NCI-H460 (cell line): ENCODE measurements at places on chromosomes 1 and 21. TPM values are rescaled to one million over a fixed set of nuclear protein-coding genes. Genes with fewer than 3 reads are reported as not detected.

- no peak for DNase-seq
These were observed 56.9 kb downstream of the PCBP3 start for GRCh38 chr21:45700461-45700860.

- DNase-seq, result peak; percentile 7
These were observed 62.5 kb upstream of the ZP4 start for GRCh38 chr1:237953238-237953637.

- no peak for DNase-seq
These were observed 81.7 kb upstream of the TMPRSS2 start for GRCh38 chr21:41589620-41590175.

- DNase-seq, result no peak
These were observed 49.8 kb downstream of the EPHB2 start for GRCh38 chr1:22760455-22760854.

- no peak for DNase-seq
These were observed 50.1 kb downstream of the SSBP3 start for GRCh38 chr1:54355931-54356679.

GRCh38 chr1:77313491-77313890, 31.7 kb downstream of the AK5 start:
- peak; percentile 29 for DNase-seq

DNA sequence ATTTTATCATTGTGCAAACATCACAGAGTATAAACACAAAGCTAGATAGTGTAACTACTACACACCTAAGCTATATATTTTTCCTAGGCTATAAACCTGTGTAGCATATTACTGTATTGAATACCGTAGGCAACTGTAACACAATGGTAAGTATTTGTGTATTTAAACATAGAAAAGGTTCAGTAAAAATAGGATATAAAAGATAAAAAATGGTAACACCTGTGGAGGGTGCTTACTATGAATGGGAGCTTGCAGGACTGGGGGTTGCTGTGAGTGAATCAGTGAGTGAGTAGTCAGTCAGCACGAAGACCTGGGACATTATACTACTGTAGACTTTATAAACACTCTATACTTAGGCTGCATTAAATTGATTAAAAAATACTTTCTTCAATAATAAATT, 4.1 kb downstream of the DTL start:
- DNase-seq, result no peak

DNA sequence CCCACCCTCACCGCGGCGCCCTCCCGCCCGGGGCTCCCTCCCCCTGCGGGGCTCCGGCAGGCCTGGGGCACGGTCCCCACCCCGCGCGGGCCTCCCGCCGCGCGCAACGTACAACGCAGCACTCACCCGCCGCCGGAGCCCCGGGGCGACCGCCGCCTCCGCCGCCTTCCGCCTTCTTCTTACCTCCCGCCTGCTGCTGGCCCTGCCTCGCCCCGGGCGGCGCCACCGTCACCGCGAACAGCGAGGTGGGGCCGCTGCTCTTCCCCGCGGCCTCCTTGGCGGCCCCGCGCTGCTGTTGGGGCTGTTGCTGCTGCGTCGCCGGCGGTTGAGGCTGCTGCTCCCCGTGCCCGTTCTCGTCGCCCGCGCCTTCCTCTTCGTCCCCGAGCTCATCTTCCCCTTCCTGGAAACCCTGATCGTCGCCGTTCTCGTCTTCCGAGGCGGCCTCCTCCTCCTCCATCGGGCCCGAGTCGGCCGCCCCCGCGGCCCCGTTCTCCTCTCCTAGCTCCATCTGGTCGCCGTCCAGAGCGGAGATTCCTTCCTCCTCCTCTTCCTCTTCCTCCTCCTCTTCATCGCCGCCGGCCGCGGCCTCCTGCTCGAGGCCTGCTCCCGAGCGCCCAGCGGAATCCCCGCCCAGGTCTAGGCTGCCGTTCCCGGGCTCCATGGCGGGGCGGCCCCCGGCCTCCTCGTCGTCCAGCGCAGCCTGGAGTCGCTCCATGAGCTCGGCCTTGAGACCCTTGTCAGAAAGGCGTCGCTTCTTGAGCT, 671 bp downstream of the HNRNPU start:
- DNase-seq, result no peak

DNA sequence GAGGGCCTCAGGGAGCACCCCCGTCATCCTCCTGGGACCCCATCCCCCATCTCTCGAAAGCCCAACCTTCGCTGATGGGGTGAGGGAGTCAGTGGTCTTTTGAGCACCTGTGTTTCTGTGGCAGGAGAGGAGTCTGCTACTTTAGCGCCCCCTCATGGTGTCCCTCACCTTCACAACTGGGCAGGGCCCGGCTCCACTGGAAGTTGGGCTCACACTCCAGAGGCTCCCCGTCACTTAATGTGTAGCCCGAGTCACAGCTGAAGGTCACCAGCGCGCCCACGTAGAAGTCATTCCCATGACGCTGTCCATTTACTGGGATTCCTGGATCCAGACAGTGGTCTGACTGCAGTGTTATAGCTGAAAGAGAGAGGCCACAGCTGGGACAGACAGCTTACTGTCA, 139.5 kb upstream of the HMGB4 start:
- DNase-seq, result no peak

DNA sequence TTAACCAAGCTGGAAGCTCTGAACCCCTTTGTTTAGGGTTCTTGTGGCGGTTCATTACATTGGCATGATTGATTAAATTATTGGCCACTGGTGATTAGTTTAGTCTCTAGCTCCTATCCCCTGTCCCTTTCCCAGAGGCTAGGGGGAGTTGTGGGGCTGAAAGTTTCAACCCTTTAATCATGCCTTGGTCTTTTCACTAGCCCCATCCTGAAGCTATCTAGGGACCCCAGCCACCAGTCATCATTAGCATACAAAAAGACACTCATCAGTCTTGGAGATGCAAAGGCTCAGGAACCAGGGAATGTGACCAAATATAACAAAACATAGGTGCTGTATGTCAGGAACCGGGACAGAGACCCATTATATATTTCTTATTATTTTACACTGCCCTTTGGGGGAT, 34.7 kb upstream of the SNX27 start:
- no peak for DNase-seq

- no peak for DNase-seq
These were observed 6.2 kb upstream of the MAPKAPK2 start for GRCh38 chr1:206678490-206678889.

DNA sequence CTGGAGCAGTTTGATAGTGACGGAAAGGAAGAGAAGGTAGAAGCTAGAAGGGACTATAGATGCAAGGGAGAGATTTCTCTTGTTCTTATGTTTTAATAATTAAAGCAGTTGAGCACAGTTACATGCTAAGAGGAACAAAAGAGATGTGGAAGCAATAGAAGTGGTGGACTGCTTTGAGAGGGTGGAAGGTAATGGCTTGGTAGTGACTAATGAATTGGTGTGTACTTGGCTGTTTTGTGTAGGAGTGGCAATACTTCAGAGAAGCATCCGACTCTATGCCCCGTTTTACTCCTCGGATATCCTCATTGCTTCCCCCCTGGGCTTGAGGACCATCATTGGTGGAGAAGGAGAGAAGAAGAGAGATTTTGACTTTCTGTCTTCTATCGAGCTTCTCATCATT, 12.8 kb downstream of the UTP25 start:
- no peak for DNase-seq

DNA sequence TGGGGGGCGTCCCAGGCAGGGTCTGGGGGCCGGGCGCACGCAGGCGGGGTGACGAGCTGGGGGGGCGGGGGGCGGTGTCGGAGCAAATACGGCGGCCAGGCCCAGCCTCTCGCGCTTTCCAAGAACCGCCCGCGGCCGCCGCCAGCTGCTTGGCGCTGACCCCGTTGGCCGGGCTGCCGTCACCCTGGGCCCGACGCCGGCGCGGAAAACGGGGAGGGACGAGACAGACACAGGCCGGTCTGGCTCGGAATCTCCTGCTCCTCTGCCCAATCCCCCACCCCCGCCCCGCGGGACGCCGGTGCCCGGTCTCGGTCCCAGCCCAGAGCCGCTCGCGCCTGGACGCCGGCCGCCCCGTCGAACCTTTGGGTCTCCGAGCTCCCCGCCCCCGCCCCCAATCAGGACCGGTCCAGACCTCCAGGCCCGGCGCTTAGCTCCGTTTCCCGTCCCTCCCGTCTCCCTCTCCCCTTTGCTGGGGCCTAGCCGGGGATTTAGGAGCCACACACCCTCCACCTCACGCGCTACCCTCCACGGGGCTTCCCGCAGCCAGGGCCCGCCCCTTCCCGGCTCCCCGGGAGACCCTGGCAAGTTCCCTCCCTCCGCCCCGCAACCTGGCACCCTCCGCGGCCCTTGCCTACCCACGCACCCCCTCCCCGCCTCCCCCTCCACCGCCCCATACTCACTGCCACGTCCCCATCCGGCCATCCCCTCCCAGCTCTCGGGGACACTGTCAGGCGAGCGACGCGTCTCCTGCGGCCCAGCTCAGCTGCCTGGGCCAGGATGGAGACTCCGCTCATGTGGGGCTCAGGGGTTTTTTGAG, 800 bp upstream of the MMP23B start:
- DNase-seq, result no peak

GRCh38 chr21:28186604-28187003, 806.1 kb downstream of the LTN1 start:
- no peak for DNase-seq

DNA sequence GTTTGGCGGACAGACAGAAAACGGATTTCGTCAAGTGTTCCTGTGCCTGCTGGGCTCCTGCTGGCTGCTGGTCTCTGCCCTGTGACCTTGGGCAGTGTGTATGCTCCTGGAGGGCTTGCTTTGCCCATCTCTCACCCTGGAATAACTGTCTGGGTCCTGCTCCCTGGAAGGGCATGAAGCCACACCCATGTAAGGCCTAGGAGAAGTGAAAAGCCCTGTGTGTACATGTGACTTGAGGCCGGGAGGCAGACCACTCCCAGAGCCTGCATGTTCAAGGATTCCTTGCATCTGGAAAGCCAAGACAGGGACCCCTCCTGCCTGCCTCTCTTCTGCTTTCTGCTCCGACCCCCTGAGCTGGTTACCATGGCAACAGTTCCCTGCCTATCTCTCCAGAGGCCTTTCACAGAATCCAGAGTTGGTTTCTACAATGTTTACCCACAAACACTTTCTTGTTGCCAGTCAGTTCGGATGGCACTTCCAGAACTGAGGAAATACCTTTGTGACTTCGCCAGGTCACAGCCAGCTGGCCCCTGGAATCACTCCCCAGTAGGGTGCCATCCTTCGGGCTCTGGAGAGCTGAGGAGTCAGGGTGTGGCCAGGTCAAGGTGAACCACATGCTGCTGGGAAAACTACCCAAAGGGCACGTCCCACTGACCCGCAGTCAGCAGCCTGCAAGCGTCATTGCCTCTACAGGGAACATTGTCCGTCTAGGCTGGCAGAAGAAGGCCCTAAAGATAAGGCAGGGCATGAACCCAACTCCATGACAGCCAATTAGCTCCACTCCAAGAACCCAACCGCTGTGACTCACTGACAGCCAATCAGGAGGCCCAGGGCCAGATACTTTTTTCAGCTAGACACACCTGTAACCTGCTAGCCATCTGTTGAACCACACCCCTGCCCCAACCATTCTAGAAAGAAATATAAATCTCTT, 14.7 kb upstream of the GPR37L1 start:
- no peak for DNase-seq

- no peak for DNase-seq
These were observed 13.4 kb upstream of the AGPAT3 start for GRCh38 chr21:43851593-43851992.

DNA sequence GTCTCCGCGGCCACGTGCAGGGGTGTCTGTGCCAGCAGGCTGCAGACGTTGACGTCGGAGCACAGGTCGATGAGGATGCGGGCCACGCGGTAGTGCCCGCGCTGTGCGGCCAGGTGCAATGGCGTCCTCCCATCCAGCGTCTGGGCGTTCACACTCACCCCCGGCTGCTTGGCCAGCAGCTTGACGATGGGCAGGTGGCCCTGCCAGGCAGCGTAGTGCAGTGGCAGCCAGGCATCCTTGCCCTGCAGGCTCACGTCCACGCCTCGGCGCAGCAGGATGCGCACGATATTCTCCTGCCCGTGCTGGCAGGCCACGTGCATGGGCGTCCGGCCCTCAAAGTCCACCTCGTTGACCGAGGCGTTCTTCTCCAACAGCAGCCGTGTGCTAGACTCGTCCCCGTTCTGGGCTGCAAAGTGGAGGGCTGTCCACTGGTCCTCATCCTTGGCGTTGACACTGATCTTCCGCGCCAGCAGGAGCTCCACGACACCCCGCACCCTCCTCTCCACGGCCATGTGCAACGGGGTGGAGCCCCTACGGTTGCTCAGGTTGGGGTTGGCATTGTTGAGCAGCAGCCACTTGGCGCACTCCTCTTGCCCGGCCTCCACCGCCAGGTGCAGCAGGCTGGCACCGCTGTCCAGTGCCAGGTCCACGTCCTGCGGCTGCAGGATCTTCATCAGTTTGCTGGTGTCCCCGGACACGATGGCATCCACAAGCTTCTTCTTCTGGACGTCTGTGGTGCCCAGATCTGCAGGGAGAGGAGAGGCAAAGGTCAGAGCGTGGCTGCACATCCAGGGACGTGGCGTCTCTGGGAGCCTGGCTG, 25.4 kb downstream of the RIPK4 start:
- DNase-seq, result no peak

GRCh38 chr1:116504308-116505156, 66.3 kb downstream of the CD58 start:
- DNase-seq, result peak; percentile 45

GRCh38 chr1:8727809-8728213, 89.6 kb downstream of the RERE start:
- DNase-seq, result no peak

GRCh38 chr1:6601923-6602668, 573 bp downstream of the KLHL21 start:
- no peak for DNase-seq

DNA sequence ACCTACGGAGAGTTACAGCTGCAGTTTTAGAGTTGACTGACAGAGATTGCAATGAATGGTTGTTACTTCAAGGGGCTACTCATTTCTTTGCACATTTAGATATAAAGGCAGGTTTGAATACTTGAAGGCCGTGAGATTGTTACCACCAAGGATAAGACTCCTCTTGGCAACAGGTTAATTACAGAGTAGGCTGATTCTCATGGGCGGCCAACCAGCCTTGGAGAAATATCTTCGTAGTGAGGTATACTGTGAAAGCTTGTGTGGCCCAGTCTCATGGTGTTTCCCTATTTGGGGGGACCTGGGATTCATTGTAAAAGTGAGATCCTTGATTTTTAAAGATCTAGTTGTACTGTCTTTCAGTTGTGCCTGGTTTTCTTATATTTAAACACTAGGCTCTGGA, 103.2 kb upstream of the OLFM3 start:
- DNase-seq, result no peak

- DNase-seq, result no peak
These were observed 60.7 kb upstream of the TEKT2 start for GRCh38 chr1:36023098-36023769.

Gene OR10X1
- total RNA-seq, result not detected in 2 replicates

Gene INAVA
- 0.10 and 1.2 TPM in 2 replicates for total RNA-seq

Gene MAP3K21
- total RNA-seq, result 21.6 and 22.9 TPM in 2 replicates

Gene CHI3L1
- total RNA-seq, result not detected in 2 replicates

Gene SLC35A3
- 22.9 and 31.9 TPM in 2 replicates for total RNA-seq

Gene OLIG1
- total RNA-seq, result not detected in 2 replicates

Gene PIK3C2B
- total RNA-seq, result 4.3 and 6.1 TPM in 2 replicates

Gene FCGR3B
- not detected in 2 replicates for total RNA-seq

Gene GUCA2B
- total RNA-seq, result not detected in 2 replicates

Gene TSSK3
- 0.57 and 0.98 TPM in 2 replicates for total RNA-seq

Gene SH2D5
- total RNA-seq, result 0.87 and 0.92 TPM in 2 replicates

Gene RIIAD1
- total RNA-seq, result not detected in 2 replicates

Gene MROH9
- not detected in 2 replicates for total RNA-seq

Gene KLHDC9
- 3.6 and 5.3 TPM in 2 replicates for total RNA-seq

Gene LY9
- total RNA-seq, result not detected in 2 replicates

Gene ADAM15
- 216 and 231 TPM in 2 replicates for total RNA-seq
